SK-N-SH (cell line): ENCODE measurements at places on chromosomes 1 and 21. TPM values are rescaled to one million over a fixed set of nuclear protein-coding genes. Genes with fewer than 3 reads are reported as not detected.

DNA sequence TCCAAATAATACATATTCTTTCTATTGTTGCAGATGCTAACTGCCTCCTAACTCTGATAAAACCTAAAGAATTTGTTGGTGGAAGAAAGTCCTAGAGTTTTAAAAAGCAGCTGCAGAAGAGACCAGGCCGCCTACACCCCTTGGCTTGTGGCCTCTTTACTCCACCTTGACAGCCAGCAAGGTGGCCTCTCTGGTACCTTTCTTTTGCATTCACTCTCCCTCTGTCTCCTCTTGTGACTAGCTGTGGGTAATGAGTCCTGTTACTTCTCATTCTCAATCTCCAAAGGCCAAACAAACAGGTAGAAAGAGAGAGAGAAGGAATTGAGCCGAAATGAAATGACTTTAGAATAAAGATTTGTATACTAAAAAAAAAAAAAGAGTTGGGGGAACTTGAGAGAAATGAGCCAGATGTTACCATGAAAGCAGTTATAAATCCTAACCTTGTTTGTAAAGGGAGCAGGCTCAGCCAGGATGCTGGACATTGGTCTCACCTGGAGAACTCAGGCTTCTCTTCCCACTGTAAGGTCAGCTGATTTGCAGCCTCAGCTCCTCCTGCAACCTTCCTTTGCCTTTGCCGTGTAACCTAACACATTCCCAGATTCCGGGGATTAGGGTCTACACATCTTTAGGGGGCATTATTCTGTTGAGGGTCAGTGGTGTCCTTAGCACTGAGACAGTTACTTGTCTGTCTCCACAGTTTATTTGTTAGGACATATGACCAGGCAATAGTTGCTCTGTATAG lies 164.1 kb upstream of the IRF2BP2 start:
- no peak overlapping the region for H3K27ac ChIP-seq
- no peak overlapping the region for H3K4me3 ChIP-seq
- H3K36me3 ChIP-seq = no peaks in the 10 kb centered on the region
- DNase-seq = no peak
- H3K27me3 ChIP-seq = peaks cover 25% of the 10 kb centered on the region; the same call in 1 of the 2 replicates

DNA sequence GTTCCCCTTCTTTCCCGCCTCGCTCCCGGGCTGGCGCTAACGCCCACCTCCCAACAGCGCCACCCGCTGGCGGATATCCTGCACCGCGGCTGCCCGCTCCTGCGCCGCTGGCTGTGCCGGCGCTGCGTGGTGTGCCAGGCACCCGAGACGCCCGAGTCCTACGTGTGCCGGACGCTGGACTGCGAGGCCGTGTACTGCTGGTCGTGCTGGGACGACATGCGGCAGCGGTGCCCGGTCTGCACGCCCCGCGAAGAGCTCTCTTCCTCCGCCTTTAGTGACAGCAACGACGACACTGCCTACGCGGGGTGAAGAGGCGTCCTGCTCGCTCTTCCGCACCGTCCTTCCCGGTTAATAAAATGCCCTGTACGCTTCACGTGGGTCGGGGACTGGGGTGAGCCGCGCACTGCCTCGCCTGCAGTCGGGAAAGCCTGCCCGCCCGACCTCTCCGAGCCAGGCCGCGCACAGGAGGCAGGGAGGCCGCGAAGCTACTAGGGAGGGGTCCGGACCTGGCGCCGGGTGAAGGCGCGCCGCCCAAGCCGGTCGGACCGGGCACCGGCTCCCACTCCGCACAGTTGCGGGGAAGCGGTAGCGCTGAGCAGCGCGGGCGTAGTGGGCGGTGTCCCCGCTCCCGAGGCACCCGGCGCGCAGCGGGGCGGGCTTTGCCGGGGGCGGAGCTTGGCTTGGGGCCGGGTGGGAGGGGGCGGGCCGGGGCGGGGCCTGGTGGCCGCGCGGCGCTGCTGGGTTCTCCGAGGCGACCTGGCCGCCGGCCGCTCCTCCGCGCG lies at the start of gene ADAM15:
Gene ADAM15 (plus strand): TSS at position 757 of the 782 bp plus-strand sequence. CDS start 71 bp downstream, outside the sequence.
- H3K27me3 ChIP-seq = no peaks in the 10 kb centered on the region
- H3K36me3 ChIP-seq = no peaks in the 10 kb centered on the region
- peak within 1 kb of the TSS; percentile 92 for H3K27ac ChIP-seq
- peaks cover 42% of the 10 kb centered on the region for H3K4me1 ChIP-seq

GRCh38 chr1:4755301-4755845 lies 101.0 kb downstream of the AJAP1 start:
- H3K4me3 ChIP-seq = no peak overlapping the region
- no peaks in the 10 kb centered on the region for H3K27me3 ChIP-seq
- no peaks in the 10 kb centered on the region for H3K36me3 ChIP-seq
- no peaks in the 10 kb centered on the region; the same call in 1 of the 2 replicates for H3K4me1 ChIP-seq

GRCh38 chr1:174535207-174535606 lies 87.4 kb downstream of the GPR52 start:
- no peak overlapping the region for H3K4me3 ChIP-seq
- no peak for DNase-seq
- H3K27me3 ChIP-seq = no peaks in the 10 kb centered on the region
- no peaks in the 10 kb centered on the region for H3K4me1 ChIP-seq
- H3K36me3 ChIP-seq = no peaks in the 10 kb centered on the region

- no peaks in the 10 kb centered on the region for H3K27me3 ChIP-seq
- no peak for DNase-seq
- peak overlapping the region; percentile 91; the same call in 1 of the 2 replicates for H3K27ac ChIP-seq
- peaks cover 19% of the 10 kb centered on the region for H3K4me1 ChIP-seq
Measured at GRCh38 chr1:116569776-116570357, 959 bp downstream of the CD58 start.

GJA9 gene
- polyA plus RNA-seq = not detected in 2 replicates
